ENCODE measurements at places on chromosomes 2 and 18.

- no peak for DNase-seq
These were observed 47.8 kb downstream of the SMAD2 start for GRCh38 chr18:47882641-47883040.

GRCh38 chr2:156322686-156323231 is 9.8 kb downstream of the NR4A2 start:
- DNase-seq = no peak

- DNase-seq = no peak
These were observed 114.6 kb downstream of the MYO5B start for GRCh38 chr18:50080316-50080715.

DNA sequence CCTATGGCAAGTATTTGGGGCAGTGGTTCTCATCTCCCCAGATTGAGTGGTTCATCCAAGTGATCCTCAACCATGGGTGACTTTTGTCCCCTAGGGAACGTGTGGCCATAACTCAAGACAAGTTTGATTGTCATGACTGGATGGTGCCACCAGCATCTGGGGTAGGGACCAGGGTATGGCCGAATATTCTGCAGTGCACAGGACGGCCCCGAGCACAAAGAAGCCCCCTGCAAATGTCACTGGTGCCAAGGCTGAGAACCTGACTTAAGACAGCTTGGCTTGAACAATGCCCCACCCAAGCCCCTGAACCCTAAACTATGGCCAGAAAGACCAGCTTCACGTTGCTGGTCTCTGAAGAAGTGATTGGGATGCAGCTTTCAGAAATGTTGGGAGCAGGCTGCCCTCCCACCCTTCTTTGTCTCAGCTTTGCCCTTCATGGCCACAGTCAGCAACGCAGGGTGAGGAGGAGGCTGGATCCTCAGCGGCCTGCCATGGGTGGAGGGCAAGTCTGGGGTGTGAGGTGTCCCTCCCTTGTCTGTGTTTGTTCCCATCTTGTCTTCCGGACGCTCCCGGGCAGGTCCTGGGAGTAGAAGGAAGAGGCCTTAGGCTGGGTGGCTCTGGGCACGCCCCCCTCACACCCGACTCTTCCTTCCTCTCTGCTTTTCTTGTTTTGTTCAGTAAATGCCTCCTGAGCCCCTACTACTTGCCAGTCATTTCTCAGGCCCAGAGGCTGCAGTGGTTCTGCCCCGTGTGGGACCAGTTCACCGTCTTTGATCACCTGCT is 43.4 kb downstream of the GREB1 start:
- no peak for DNase-seq

GRCh38 chr2:105919826-105920225 is 175.1 kb downstream of the NCK2 start:
- DNase-seq = no peak

DNA sequence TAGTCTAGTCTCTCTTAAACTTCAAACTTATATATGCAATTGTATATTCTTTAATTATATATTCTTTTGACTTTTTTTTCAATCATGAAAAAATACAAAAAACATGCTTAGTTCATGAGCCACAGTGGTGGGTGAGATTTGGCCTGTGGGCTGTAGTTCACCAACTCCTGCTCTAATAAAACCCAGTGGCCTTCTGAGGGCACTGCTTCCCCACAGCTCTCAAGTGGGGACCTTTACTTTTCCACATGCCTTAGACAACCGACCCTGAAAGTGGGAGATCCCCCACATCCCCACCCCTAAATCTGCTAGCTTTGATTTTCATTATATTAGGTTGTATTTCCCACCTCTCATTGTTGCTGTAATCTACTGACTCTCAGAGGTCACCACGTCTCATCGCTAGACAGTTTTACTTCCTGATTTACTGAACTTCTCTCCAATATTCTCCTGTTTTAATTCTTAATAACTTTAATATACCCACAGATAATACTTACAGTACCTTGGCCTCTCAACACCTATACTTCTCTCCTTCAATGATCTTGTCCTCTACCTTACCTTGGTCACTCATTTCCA is 57.3 kb downstream of the ROCK1 start:
- no peak for DNase-seq

DNA sequence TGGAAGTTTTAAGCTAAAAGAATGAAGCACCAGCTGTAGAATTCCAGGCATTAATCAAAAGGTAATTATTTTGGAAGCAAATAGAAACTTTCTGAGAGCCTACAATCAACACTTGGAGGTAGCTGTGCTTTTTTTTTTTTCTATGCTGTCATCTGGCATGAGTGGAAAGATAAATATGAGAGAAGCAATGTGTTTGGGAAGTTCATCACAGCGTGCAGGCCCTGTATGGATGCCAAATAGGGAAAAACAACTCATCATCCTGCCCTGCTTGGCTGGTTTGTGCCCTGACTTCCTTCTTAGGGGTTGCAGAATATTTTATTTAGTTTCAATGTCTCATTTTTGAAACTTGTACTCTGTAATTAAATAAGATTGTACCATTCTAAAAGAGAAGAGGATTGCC is 437.4 kb downstream of the PIK3C3 start:
- no peak for DNase-seq

GRCh38 chr2:108165729-108166128 is 74.0 kb upstream of the SULT1C3 start:
- DNase-seq = no peak

DNA sequence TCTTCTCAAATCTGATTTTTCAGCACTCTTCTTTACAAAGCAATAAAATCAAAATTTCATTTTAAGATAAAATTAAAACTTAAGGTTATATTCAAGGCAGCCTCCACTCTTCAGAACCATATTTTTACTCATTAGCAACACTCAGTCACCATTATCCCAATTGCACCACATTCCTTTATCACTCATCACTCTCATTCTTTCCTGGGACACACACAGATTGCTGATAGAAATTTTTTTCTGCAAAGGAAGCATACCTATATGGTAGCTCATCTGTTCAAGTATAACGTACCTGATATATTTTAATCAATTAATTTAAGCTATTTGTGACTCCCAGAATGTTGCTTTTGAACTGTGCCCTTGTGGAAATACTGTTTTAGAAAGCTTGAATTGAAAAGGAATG is 1559.3 kb upstream of the ZEB2 start:
- no peak for DNase-seq

Data from renal cortex interstitium (tissue), 15 donors.